Esophagus muscularis mucosa (tissue), 4 donors: ENCODE measurements at places on chromosomes 6 and 20.

DNA sequence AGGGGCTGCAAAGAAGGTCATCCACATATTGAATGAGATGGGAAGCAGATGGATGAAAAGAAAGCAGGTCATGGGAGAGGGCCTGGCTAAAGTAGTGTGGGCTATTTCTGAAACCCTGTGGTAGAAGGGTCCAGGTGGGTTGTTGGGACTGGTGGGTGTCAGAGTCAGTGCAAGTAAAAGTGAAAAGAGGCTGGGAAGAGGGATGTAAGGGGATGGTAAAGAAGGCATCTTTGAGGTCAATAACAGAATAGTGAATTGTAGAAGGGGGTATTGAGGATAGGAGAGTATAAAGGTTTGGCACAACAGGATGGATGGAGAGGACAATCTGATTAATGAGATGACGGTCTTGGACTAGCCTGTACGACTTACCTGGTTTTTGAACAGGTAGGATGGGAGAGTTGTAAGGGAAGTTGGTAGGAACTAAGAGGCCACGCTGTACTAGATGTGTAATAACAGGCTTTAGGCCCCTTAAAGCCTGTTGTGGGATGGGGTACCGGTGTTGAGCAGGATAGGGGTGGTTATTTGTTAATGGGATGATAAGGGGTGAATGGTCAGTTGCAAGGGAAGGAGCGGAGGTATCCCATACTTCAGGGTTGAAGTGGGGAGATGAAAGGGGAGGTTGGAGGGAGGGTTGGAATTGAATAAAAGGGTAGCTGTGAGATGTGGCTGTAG lies 748.9 kb upstream of the ADGRB3 start:
- no peak for DNase-seq

- no peak for DNase-seq
Observed at GRCh38 chr20:39571171-39571570, 609.0 kb downstream of the DHX35 start.

DNA sequence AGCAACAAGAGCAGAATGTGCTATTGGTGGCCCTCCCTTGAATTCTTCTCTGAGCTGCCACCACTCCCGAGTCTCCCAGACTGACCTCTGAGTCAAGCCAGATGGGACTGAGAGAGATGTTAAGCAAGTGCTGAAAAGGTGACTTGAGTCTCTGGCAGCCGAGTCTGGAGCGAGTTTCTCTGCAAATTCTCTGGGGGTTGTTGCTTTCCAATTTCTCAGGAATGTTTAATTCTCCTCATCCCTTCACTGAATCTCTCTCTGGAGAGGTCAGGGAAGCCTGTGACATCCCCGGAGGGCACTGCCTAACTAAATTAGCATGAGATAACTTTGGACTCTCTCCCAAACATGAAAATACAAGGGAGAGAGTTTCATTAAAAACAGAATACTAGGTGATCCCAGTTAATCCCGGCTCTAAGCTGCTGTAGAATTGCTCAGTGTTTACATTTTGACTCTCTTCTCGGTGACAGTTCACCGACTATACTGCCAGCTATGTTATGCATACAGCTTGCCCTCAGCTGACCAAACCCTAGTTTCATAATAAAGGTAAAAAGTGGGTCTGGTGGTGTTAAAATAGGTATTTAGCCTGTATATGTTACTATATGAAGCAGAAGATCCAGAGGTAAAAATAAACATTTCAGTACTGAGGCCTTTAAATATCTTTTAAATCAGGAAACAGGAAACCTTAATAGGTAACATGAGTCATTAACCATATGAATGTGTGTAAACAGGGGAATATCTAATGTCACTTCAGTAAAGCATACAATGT lies 157.9 kb downstream of the FOXC1 start:
- no peak for DNase-seq

DNA sequence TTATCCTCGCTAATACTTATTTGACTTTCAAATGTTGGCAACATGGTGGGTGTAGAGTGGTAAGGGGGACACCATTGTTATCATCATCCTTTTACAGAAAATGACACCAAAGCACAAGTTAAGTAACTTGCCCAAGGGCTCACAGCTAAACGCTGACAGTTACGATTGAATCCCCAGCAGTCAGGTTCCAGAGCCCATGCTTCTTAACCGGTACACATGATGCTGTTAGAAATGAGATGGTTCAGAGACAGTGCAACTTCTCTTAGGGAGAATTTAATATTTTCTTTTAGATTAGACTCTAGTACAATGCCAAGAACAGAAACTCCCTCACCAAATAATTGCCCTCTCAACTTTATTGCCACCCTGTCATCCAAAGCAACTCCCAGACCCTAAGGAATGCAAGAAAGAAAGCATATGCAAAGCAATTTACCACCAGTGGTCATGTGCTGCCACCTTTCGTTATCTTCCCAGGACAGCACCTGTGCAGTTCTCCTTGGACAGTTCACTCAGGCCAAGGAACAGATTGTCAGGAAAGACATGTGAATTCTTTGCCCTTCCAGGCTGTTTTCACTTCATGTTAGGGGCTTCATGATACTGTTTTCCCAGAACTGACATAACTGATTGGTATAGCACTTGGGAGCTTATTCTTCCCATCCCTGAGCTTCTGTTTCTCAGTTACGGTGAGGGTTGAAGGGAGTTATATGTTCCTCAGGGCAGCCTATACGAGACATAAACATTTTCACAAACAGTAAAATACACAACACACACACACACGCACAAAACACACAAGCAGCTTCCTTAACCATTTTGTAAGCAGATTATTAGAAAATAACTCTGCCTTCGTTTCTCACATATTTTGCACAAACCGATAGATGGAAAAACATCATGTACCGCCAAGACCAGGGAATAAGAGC lies 5.1 kb downstream of the HLA-DMA start:
- no peak for DNase-seq

DNA sequence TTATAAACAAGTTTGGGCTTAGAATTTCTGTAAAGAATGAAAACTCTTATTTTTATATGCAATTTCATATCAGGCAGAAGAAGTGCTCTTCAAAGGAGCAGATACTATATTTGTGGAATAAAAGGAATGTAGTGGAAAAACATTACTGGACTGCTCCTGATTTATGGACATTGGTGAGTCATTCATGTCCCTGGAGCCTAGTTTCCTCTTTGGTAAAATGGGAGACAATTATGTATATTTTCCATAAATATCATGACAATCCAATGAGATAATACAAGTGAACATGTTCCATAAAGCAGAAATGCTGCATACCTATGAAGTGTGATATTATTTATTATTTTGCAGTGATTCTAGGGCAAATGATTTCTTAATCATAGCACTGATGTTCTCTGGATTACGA lies 445.8 kb upstream of the CITED2 start:
- no peak for DNase-seq

DNA sequence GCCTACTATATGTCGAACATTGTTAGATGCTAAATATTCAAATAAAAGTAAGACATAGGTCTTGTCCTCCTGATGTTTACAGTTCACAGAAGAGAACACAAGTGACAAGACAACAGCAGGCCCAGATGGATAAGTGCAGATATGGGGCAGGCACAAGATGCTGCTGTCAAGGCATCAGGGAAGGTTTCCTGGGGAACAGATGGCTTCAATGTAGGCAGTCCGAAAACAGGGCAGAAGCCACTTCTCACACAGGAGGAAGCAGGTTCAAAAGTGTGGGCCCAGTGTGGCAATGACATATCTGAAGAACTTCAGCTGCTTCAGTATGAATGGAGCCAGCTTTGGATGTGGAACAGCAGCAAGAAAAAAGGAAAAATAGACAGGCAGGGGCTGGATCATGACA lies 32.5 kb downstream of the HLA-DPB1 start:
- peak; percentile 5 for DNase-seq

GRCh38 chr20:43909211-43909610 lies 5.4 kb upstream of the TOX2 start:
- DNase-seq, result peak; percentile 60

- DNase-seq, result no peak
Observed at GRCh38 chr6:23308166-23308565, 738.8 kb downstream of the HDGFL1 start.
